Mucosa of gallbladder (tissue), 1 donor: ENCODE measurements at places on chromosomes 5 and 9.

DNA sequence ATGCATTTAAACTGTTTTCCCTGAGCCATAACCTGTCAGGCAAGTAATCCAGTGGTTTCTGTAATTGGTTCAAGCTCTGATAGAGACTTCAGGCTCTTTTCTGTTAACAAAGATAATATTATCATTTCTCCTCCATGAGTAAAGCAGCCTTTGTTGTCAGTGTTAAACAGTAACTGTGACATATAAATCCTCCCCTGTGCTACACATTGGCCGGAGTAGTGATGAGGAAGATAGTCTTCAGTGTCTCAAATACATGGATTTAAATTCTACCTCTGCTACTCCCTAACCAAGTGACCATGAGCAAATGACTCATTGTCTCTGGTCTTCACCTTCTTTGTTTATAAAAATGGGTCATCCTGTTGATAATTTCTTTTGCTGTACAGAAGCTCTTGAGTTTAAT is 615.5 kb upstream of the CHD1 start:
- DNase-seq = no peak

DNA sequence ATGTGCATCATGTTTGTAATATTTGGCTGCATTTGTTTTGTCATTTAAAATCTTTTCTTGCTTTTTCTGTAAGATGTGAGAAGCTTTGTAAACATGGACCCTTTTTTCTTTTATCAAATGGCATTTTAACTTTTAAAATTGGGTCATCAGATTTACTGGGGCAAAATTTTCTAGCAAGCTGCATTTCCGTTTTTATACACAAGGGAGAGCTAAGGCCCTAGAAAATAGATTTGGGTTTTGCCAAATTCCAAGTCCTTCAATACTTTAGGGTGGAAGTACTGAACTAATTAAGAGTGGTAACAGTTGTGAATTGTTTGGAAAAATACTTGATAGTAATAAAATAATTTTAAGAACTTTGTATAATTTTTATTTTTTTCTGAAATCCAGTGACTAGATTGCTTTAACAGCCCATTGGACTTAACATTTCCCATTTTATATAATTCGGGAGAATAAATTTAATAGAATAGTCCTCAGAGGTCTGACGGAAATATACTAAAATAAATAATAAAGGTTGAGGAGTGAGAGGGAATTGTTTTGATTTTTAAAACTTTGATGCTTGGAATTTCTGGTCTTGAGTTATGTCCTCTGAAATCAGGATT is 117.4 kb downstream of the SMARCA2 start:
- no peak for DNase-seq

DNA sequence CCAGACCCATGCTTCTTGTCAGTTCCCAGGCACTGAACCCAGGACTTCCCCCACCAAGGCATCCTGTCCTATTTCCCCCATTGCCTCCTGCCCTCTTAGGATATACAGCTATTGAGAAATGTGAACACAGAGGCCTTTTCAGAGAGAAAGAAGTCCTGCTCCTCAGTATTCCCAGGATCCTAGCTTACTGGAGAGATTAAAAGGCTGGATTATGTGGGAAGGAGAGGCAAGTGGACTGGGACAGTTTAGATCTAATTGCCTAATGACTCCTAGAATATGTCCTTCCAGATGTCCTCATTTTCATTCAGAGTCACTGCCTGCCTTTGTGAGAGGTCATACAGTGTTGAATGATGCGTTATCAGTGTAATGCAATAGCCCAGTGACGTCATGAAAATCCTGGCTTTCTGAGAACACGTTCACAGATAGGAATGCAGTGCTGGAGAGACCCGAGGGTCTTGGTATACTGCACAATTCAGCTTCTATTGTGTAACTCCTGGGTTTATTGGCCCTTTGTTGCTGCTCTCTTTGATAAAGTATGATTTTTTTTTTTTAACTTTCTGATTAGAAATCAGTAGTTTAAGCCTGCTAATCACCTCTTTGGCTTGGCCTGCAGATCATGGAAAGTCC is 26.2 kb downstream of the WWC1 start:
- no peak for DNase-seq

DNA sequence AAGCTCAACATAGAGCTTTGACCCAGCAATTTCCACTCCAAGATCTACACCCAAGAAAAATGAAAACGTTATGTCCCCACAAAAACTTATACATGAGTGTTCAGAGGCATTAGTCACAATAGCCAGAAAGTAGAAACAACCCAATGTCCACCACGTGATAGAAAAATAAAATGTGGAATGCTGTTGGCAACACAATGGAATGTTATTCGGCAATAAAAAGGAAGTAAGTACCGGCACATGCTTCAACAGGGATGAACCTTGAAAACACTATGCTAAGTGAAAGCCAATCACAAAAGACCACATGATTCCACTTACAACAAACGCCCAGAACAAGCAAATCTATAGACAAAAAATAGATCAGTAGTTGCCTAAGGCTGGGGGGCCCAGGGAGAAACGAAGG is 6.0 kb downstream of the UBQLN1 start:
- DNase-seq = no peak

- peak; percentile 58 for DNase-seq
Measured at GRCh38 chr5:159451197-159452052, 121.1 kb upstream of the IL12B start.

- no peak for DNase-seq
Measured at GRCh38 chr9:134063088-134063570, 4.7 kb downstream of the BRD3 start.

DNA sequence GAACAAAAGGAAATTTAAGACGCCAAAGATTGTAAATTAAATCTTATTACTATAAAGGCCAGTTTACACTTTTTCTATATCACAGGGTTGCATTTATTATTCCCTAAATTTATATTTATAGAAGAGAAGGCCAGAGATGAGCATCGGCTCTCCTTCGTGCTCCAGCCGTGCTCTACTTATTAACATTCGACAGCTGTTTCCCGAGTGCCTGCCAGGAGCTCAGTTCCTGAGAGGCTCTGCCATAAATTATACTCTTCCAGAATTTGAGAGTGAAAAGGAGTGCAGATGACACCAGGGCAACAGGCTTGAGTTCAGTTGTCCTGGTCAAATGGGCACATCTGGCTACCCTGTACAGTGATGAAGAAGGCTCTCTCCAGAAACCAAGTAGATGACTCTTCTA is 70.1 kb downstream of the PCSK5 start:
- DNase-seq = no peak

- DNase-seq = no peak
Measured at GRCh38 chr9:116939161-116939560, 252.1 kb downstream of the TRIM32 start.
